ENCODE measurements at places on chromosomes 13 and 19.

DNA sequence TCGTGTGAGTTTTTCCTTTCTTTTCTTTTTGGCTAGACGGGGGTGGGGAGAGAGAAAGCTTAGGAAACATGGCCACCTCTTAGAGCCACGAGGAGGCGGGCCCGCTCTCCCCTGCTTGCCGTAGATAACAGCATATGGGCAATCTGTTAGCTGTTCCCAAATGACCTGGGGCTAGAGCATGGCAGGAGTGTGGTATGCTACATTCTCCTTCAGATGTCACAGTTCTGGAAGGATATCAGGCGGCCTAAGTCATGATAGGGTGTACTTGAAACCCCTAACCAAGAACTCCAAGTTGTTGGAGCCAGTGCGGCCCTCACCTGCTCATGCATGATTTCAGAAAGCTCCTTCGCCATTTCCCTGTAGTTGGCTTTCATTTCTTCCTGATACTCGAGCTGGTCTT is 44.3 kb upstream of the SLC15A1 start:
- no peak for DNase-seq

DNA sequence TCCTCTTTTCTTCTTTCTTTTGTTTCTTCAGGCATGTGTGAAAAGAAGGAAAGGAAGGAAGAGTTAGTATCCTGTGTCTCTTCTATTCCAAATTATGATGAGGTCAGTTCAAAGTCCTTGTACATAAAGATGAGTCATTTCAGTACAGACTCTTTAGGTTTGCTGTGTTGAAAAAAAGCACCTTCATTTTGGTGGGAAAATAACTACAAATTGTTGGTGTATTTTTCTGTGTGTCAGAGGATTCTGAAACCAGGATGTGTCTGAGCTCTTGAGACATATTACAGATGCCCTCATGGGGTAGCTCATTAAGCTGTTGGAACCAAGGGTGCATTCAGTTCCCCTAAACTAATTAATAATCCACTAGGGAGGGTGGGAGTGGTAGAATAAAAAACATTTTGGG is 5.8 kb upstream of the HSPH1 start:
- no peak for DNase-seq

DNA sequence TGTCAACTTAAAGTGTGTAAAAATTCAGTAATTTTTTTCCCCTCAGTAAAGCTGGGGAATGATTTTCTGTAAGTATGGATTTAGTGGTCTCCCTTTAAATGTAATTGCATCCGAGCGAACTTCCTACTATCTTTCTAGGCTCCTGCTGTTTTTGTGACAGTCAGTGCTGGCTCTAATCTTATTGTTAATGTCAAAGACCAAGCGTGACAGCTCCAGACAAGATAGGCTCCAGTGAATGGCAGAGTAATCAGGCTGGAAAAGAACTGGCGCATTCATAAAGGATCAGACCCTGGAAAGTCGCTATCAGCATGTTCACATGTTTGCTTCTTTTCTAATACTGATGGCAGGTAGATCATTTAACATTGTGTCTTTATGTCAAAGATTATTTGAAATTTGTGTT is 908.0 kb upstream of the ATXN8OS start:
- DNase-seq: no peak

DNA sequence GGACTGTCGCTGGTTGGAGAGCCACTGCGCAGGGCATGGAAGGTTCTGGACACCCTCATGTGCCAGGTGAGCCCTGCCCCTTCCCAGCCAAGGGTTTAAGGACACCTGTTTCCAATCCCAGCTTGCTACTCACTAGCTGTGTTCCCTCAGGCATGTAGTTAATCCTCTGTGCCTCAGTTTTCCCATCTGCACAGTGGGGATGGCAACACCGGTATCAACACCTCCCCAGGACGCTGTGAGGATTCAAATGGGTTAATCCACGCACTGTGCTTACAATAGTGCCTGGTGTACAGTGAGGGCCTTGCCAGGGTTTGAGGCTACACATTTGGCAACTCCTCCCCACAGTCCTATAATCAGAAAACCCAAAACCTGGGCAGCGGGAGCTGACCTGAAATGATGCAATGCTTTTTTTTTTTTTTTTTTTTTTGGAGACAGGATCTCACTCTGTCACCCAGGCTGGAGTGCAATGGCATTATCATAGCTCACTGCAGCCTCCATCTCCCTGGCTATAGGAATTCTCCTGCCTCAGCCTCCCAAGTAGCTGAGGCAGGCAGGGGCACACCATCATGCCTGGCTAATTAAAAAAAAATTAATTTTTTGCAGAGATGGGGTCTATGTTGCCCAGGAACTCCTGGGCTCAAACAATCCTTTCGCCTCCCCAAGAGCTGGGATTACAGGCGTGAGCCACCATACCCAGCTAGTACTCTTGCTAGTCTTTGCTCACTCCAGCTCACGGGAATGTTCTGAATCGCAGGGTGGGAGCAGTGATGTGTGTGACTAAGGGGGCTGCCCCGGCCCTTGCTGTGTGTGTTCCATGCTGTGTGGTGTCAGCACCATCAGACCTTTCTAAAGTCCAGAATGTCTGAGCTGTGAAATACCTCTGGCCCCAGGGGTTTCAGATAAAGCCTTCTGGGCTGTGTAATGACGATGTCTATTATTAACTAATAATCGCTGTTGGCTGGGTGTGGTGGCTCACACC is 2.3 kb downstream of the ACP4 start:
- no peak for DNase-seq

DNA sequence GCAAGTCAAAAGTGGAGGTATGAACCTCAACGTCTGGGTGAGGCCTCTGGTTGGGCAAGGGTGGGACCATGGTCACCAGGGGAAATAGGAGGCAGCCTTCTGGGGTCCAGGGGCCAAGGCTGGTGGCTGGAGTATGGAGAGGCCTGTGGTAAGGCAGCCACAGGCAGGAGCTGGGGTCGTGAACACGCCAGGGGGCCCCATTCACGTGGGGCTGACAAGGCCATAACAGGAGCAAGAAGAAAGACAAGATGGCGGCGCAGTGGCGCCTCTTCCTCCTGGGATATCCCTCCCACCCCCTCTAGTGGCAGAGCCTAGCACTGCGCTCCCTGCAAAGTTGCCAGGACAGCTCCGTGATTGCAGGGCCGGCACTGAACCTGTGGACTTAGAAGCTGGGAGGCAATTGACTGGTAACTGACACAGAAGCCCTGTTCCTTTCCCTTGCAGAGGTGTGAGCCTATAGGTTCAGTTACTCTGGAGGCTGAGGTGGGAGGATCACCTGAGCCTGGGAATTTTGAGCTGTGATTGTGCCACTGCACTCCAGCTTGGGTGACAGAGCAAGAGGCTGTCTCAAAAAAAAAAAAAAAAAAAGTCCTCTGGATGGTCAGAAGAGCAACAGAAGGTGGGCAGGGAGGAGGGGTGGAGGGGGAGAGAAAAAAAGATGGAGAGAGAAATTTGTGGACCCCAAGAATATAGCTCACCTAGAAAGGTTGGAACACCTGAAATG is 19.7 kb upstream of the EDDM13 start:
- no peak for DNase-seq

- DNase-seq: no peak
Observed at GRCh38 chr13:53137779-53138178, 109.2 kb downstream of the OLFM4 start.

GRCh38 chr19:32891609-32892008 is 22.0 kb upstream of the SLC7A9 start:
- DNase-seq: no peak

DNA sequence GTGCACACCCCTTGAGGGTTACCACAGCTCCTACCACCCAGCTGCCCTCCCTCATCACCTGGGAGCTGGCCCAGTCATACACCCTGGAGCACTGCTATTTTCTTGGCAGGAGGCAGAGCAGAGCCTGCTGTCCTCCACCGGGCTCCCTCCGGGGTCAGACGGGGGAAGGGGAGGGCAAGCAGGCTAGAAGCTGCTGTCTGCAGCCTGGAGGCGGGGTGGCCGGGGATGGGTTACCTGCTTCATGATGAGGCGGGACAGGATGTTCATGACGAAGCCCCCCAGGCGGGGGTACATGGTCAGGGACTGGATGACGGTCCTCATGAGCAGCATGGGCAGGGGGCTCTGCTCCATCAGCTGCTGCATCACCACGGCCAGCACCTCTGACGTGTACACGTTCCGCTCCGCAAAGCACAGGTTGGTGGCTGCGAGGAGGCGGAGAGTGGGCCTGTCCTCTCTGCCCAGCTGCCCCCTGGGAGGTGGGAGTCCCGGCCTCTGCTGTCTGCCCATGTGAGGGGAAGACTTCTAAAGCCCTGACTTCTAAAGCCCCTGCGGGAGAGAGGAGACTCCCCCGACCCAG is 2.7 kb upstream of the RSPH6A start:
- DNase-seq: peak; percentile 51

Data from upper lobe of left lung (tissue), 6 donors.